MCF 10A (cell line): ENCODE measurements at places on chromosomes 2 and 18.

- H3K36me3 ChIP-seq, result no peaks in the 10 kb centered on the region
- DNase-seq, result peak; percentile 92
- peaks cover 49% of the 10 kb centered on the region for H3K4me1 ChIP-seq
- no peak overlapping the region for H3K4me3 ChIP-seq
- H3K27me3 ChIP-seq, result no peaks in the 10 kb centered on the region
Measured at GRCh38 chr18:23719634-23720201, 30.5 kb downstream of the LAMA3 start.

GRCh38 chr2:61451178-61451577 lies 19.7 kb downstream of the USP34 start:
- H3K4me1 ChIP-seq, result peaks cover 6% of the 10 kb centered on the region
- H3K4me3 ChIP-seq, result no peak overlapping the region
- no peak for DNase-seq

DNA sequence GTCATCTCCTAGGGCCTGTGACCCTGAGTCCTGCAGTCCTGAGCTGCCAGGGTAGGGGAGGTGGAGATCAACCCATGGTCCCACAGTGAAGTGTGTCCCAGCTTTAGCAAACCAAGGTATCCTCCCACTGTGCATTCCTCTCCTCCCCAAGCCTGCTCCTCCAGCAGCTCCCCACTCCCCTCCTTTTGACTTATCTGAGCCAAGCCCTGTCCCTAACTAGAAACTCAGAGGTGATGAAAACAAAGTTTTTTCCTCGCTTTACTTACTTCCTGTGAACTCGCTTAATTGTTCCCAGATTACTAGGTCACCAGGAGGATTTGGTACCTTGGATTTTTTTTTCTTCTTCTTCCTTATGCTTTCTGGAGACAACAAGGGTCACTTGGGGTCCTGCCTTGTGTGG lies 80.8 kb downstream of the EHD3 start:
- no peaks in the 10 kb centered on the region for H3K4me1 ChIP-seq
- H3K27ac ChIP-seq, result no peak overlapping the region
- H3K4me3 ChIP-seq, result no peak overlapping the region
- no peaks in the 10 kb centered on the region for H3K27me3 ChIP-seq

DNA sequence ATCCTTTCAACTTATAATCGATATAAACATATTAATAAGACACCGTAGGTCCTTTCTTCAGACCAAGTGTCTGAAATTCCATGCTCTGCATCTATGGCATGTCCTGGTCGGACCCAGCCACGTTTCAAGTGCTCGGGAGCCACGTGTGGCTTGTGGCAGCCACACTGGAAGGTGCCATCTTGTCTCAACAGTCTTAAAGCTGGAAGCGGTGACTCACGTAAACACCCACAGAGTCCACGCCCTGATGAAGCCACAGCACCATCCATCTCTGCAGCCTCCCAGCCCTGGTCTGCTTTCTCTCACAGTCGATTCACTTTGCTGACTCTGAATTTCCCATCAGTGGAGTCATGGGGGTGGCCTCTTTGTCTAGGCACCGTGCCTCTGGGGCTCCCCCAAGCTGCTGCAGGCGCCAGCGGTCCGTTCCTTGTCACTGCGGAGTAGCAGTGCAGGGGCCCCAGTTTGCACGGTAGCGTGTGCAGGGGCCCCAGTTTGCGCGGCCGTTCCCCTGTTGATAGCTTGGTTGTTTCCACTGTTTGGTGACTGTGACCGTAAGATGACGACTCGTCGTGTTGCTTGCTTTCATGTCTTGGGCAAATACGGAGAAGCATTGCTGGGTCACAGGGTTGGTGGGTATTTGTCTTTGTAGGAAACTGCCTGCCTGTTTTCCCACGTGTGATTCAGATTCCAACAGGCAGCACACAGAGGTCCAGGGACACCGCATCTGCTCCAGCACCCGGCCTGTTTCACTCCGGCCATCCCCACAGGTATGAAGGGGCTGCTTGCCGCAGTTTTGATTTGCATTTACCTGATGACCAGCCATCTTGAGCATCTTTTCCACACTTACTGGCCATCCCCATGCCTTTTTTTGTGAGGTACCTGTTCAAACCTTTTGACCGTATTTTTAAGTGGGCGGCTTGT lies 240.3 kb downstream of the HDAC4 start:
- H3K4me1 ChIP-seq, result peaks cover 12% of the 10 kb centered on the region
- H3K4me3 ChIP-seq, result no peak overlapping the region
- no peaks in the 10 kb centered on the region for H3K27me3 ChIP-seq
- DNase-seq, result no peak

DNA sequence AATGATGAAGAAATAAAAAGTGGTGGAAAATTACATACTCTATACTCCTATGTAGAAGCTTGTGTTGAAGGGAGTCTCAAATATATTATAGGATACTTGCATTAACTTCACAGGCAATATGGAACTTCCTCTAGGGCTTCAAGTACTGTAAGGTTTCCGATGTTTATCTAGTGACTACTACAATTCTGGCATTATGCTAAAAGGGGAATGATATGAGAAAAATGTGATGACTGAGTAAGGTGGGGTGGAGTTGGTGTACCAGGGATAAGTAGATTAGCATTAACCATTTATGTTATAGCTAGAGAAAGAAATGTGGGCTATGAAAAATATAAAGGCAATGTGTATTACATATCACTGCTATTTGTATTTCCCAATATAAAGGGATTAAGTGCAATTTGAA lies 229.5 kb downstream of the DCC start:
- no peak for DNase-seq
- no peaks in the 10 kb centered on the region for H3K36me3 ChIP-seq
- no peaks in the 10 kb centered on the region for H3K27me3 ChIP-seq
- H3K27ac ChIP-seq, result no peak overlapping the region
- H3K4me3 ChIP-seq, result no peak overlapping the region

GRCh38 chr2:171837736-171838135 lies 56.3 kb downstream of the SLC25A12 start:
- no peak overlapping the region for H3K27ac ChIP-seq
- DNase-seq, result peak; percentile 36
- H3K4me3 ChIP-seq, result no peak overlapping the region
- peaks cover 65% of the 10 kb centered on the region for H3K36me3 ChIP-seq
- no peaks in the 10 kb centered on the region for H3K27me3 ChIP-seq
- peaks cover 6% of the 10 kb centered on the region for H3K4me1 ChIP-seq

GRCh38 chr18:28095041-28095440 lies 81.9 kb downstream of the CDH2 start:
- no peaks in the 10 kb centered on the region for H3K4me1 ChIP-seq
- DNase-seq, result no peak
- H3K4me3 ChIP-seq, result no peak overlapping the region
- no peaks in the 10 kb centered on the region for H3K27me3 ChIP-seq

- H3K36me3 ChIP-seq, result no peaks in the 10 kb centered on the region
- no peak within 1 kb of the TSS for H3K27ac ChIP-seq
- H3K4me1 ChIP-seq, result no peaks in the 10 kb centered on the region
- peak within 1 kb of the TSS; percentile 77 for H3K4me3 ChIP-seq
- no peak for DNase-seq
Measured at GRCh38 chr2:42493468-42494354, at the start of gene KCNG3. TSS of gene KCNG3 (minus strand) at chr2:42493982. CDS start at chr2:42493501, 481 bp downstream.

DNA sequence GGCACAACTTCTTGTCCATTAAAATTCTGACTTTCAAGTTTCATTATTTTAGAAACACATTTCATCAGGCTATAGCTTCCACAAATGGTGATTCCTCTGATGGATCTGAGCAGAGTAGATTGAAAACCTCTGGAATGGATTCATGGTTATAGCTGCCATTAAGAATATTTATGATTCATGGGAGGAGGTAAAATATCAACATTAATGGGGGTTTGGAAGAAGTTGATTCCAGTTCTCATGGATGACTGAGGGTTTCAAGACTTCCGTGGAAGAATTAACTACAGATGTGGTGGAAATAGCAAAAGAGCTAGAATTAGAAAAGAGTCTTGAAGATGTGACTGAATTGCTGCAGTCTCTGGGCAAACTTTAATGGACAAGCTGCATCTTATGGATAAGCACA lies 797.4 kb downstream of the SUCLG1 start:
- H3K4me3 ChIP-seq, result no peak overlapping the region
- DNase-seq, result no peak
- no peaks in the 10 kb centered on the region for H3K27me3 ChIP-seq
- no peaks in the 10 kb centered on the region for H3K4me1 ChIP-seq
- no peaks in the 10 kb centered on the region for H3K36me3 ChIP-seq
- no peak overlapping the region for H3K27ac ChIP-seq
